ENCODE measurements at places on chromosomes 11 and 22.

- DNase-seq = no peak
Observed at GRCh38 chr22:29892315-29893156, 9.6 kb downstream of the MTMR3 start.

DNA sequence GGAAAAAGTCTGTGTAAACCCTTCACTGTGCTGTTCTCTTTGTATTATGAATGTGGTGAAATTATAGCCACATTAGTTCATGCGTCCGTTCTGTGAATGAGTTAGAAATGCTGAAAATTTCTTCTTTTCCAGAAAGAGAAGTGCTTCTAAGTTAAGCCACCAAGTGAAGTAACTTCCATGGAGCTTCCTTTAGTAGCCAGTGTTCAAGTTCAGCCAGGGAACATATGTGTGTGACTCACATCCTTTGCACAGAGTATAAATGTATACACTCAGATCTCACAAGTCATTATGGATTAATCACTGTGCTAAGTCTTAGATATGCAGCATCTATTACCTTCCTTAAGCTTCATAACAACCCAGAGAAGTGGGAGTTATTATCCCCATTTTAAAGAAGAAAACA lies 3.1 kb upstream of the MMP8 start:
- no peak for DNase-seq

- DNase-seq = no peak
Observed at GRCh38 chr22:29750029-29750428, 16.8 kb downstream of the ZMAT5 start.

DNA sequence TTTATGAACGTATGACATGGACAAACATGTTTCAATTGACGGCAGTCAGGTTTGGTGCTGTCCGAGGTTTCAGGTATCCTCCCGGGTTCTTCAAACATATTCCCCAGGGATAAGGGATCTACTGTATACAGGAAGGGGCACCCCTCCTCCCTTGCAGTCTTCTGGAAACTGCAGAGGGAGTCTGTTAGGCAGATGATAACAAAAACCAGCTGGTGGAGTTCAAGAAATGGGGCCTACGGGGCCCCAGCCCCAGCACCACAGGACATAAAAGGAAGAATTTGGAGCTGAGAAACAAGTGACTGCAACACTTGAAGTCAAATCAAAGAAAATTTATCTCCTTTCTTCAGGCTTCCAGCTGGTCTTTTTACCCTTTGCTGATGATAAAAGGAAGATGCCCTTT lies 32.1 kb downstream of the SNU13 start:
- no peak for DNase-seq

GRCh38 chr11:20117291-20117690 lies 43.0 kb downstream of the DBX1 start:
- no peak for DNase-seq

DNA sequence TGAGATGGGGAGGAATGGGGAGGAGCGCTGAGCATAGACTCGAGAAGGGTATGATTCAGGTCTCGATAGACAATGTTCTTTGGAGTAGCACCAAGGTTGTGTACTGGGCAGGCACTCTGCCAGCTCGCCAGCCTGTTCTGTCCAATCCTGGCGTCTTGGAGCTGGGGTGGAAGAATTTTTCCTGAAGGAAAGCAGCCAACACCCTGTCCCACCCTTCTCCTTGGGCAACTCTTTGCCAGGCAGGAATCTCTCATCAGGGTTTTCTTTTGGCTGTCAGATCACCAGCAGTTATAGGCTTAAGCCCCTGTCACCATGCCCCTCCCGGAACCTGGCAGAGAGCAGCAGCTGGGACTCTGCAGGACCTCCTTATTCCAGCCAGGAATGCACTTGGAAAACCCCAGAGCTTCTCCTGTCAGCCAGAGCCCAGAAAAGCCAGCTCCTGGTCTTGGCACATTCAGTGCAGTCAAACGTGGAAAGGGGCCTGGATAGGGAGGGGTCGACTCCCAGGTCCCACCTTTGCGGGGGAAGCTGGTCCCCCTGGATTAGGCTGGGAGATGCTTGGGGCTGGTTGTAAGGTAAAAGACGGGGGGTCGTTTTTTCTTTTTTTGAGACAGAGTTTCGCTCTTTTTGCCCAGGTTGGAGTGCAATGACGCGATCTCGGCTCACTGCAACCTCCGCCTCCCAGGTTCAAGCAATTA lies 14.4 kb upstream of the SPTBN2 start:
- DNase-seq = no peak

All from MM.1S (cell line).